ENCODE measurements at places on chromosomes 13 and 19. TPM values are rescaled to one million over a fixed set of nuclear protein-coding genes. Genes with fewer than 3 reads are reported as not detected.

DNA sequence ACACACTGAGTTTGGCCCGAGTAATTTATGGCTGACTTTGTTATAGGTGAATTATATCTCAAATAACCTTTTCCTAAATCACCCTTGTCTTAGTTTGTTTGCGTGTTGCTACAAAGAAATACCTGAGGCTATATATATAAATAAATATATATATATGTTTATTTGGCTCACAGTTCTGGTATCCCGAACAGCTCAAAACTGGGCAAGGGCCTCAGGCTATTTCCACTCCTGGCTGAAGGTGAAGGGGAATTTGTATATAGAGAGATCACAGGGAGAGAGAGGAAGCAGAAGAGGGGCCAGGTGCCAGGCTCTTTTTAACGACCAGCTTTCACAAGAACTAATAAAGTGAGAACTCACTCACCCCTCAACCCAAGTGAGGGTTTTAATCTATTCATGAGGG lies 159.9 kb upstream of the STARD13 start:
- DNase-seq: no peak

DNA sequence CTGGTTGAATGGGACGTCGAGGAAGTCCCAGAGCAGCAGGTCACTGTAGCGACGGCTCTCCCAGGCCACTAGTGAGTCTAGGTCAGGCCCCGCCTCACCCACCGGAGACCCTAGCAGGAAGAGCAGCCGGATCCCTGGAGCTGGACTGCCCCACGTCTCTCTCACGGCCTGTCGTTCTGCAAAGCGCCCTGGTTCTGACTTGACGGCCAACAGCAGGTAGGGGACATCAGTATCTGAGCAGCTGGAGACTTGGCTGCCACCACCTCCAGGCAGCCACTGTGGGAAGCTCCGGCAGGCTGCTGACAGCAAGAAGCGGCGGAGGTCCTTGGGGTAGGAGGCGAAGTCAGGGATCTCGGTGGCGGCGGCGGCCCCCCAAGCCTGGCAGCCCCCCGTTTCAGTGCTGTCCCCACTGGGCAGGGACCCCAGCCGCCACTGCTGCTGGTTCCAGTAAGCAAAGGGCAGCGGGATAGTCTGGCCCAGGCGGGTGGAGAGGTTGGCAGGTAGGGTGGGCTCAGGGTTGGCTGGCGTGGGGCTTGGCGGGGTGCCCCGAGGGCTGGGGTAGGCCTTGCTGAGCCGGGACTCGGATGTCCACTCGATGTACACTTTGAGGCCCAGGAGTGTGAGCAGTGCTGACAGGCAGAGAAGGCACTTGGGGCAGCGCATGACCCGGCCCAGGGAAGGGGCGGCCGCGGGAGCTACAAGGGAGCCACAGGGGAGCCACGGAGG lies 895 bp downstream of the B3GNT8 start:
- DNase-seq: no peak

GRCh38 chr13:44093607-44094564 lies 214.2 kb downstream of the LACC1 start:
- DNase-seq: peak; percentile 64

GRCh38 chr13:79659121-79659521 lies 178.2 kb downstream of the NDFIP2 start:
- DNase-seq: no peak

DNA sequence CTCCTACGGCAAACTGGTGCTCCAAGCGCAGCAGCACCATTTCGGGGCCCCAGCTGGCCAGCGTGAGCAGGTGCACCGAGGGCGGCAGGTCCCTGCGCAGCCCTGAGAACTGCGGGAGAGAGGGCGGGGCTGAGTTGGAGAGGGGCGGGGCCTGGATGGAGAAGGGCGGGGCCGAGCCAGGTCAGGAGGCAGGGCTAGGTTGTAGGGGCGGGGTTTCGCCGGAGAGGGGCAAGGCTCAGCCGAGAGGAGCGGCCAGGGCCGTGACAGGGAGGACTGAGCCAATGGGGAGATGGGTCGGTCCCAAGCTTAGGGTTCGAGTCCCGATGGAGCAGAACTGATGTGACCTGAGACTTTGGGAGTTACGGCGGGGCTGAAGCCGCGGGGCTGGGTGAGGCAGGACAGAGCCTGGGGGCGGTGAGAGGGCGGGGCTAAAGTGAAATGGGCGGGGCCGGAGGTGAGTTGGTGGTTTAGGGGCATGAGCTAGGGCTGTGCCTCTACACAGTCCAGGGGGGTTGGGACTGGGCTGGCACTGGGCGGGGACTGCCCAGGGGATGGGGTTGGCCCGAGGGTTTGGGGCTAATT lies 19.0 kb downstream of the MAN2B1 start:
- peak; percentile 66 for DNase-seq

DNA sequence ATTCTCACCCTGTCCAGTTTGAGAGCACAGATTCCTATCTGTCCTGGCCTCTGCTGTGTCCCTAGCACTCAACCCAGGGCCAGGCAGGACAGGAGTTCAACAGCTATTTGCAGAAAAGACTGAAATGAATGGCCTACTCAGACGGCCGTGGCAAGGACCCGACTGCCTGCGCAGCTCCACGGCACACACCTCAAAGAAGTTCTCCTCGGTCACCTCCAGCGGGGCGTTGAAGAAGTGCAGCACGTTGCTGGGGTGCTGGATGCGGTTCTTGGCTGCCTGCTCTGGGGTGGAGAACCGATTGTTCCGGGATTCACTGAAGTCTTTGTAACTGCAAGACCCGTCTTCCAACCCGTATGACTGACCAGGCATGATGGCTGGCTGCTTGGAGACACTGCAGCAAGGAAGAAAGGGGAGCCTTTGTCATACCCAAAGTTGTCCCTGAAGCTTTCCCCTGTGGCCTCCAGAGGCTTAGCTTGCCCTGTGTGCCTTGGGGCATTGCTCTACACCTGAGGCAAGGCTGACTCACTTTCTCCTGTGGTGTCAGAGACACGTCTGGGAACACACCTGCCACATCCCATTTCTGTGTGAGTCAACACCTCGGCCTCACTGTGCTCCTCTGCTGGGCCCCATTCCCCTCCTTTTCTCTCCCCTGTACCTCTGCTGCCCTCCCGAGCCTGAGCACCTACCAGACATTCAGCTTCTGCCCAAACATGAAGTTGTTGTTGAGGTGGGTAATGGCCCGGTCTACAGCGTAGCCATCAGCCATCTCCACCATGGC lies 6.8 kb upstream of the ECH1 start:
- DNase-seq: peak; percentile 85

GRCh38 chr13:23087880-23088279 lies 92.9 kb upstream of the SGCG start:
- DNase-seq: peak; percentile 32

- no peak for DNase-seq
Observed at GRCh38 chr13:83877651-83878355, 4.5 kb downstream of the SLITRK1 start.

DNA sequence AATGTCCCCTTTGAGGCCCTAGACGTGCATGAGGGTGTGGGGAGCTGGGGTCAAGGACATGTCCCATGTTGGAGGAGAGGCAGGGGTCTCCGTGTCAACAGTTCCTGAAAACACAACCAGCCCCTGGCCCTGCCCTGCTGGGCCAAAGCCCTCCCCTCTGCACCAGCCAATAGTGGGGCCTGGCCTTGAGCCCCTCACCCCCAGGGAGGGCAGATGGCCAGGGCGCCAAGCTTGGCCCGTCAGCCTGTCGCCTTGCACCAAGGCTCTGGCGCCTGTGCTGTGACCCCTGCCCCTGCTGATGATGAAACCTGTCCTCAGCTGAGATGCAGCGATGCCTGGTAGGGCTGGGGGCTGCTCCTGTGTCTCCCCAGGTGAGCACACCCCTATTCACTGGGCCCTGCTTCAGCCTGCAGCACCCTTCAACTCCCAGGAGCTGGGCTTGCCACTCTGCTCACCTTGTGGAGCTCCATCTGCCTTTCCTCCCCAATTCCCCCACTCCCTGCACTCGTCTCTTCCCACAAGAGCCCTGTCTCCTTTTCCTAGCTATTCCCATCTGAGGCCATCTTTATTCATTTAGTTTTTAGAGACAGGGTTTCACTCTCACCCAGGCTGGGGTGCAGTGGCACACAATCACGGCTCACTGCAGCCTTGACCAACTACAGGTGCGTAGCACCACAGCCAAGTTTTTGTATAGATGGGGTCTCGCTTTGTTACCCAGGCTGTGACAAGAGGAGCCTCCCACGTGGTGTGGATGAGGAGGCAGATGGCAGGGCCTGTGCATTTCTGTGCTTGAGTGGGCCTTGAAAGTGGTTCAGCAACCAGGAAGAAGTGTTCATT lies 2.1 kb upstream of the HAMP start:
- DNase-seq: no peak

Gene TMIGD2
- polyA plus RNA-seq: not detected

Gene SIGLEC10
- not detected for polyA plus RNA-seq

Gene NLRP12
- polyA plus RNA-seq: not detected

Measured in hepatocyte (in vitro differentiated cells).